Colonic mucosa (tissue), 4 donors: ENCODE measurements at places on chromosomes 12 and 14. TPM values are rescaled to one million over a fixed set of nuclear protein-coding genes. Genes with fewer than 3 reads are reported as not detected.
A peak's percentile ranks its signal among the peaks of the same experiment; 100 is the strongest.

Gene KRT80
- total RNA-seq = 4.9 TPM

Gene DNAJC22
- total RNA-seq = 34.2 TPM

Gene OTUB2
- total RNA-seq = 2.2 TPM

Gene NKX2-1
- 0.32 TPM for total RNA-seq

Gene NPAS3
- 1.6 TPM for total RNA-seq

Gene GPR135
- 0.61 TPM for total RNA-seq

Gene ZNF385A
- total RNA-seq = 3.8 TPM

DNA sequence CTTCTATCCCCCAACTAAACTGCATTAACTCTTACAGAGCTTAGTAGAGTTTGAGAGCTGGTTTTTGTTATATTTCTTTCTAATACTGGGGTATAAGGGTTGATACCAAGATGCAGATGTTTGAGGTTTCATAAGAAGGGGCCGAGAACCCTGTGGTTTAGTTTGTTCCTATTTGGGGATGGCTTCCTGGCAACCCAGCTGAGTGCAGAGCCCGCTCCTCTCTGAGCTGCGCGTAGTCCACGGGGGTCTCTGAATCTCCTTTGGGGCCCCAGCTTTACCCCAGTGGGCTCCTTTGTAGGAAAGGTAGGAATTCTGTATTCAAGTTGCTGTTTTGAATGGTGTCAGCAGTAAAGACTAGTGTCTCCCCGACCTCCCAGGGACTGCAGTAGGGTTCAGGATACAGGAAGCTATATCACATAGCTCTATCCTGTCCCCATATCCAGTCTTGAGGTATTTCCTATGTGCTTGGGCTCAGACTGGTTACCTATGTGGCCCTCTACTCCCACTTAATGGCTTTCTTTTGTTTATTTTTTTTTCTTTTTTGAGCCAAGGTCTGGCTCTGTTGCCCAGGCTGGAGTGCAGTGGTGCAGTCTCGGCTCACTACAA lies 25.4 kb downstream of the PLXNC1 start:
- DNase-seq = no peak

- DNase-seq = no peak
These were observed 168.5 kb downstream of the PPM1H start for GRCh38 chr12:62766496-62766895.

DNA sequence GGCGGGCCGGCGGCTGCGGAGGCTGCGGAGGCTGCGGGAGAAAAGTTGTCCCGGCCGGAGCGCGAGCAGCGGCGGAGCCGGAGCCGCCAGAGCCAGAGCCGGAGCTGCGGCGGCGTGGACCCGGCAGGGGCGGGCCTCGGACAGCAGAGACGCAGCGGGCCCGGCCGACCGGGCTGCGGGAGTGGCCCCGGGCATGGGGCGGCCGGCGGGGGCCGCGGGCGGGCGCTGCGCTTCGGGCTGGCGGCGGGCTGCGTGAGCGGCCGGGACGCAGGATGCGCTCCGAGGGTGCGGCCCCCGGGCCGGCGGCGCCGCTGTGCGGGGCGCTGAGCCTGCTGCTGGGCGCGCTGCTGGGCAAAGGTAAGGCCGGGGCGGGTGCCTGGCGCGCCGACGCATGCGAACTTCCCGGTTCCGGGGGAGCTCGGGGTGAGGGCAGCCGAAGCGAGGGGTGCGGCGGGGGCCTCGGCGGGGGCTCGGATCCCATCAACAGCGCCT lies at the start of gene TMEM132C:
TSS of gene TMEM132C (plus strand) at position 40 of the 492 bp plus-strand sequence. CDS start at position 273, 233 bp downstream.
- no peak for DNase-seq

- no peak for DNase-seq
These were observed 1.8 kb downstream of the PARP11 start for GRCh38 chr12:3871356-3871755.

GRCh38 chr12:60123557-60123956 lies 527.7 kb downstream of the SLC16A7 start:
- no peak for DNase-seq

DNA sequence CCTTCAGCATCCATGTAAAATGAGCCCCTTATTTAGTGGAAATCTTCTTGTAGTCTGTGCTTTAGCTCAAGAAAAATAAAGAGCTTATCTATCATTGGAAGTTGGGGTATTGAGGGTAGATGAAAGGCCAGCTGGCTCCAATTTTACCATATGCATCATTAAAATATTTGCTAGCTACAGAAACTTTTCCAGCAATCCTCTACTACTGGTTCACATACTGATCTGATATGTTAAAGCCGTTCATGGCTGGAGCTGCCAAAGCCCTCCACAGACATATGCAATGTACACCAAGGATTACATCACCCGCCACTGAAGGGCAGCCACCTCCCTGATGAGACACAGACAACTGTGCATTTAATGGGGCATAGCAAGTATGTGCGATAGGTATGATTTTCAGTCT lies 1205.3 kb downstream of the GALC start:
- no peak for DNase-seq

DNA sequence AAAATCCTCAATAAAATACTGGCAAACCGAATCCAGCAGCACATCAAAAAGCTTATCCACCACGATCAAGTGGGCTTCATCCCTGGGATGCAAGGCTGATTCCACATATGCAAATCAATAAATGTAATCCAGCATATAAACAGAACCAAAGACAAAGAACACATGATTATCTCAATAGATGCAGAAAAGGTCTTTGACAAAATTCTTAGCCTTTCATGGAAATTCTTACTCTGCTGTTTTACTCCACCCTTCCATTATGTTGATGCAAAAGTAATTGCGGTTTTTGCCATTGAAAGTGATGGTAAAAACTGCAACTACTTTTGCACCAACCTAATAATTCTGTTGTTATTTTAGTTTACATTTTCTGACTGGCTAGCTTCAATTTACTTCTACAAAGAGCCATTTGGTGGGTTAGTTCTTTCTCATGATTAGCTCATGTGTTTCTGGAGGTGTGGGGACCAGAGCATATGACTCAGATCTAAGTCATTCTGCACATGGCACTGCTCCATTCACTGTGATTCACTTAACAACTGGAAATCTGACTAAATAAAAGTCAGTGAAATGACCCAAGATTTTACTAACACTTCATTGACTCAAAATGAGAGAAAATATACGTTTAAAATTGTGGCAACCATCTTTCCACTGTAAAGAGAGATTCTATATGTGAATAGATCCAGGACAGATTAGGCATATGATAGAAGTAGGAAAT lies 99.9 kb downstream of the TMTC3 start:
- no peak for DNase-seq

DNA sequence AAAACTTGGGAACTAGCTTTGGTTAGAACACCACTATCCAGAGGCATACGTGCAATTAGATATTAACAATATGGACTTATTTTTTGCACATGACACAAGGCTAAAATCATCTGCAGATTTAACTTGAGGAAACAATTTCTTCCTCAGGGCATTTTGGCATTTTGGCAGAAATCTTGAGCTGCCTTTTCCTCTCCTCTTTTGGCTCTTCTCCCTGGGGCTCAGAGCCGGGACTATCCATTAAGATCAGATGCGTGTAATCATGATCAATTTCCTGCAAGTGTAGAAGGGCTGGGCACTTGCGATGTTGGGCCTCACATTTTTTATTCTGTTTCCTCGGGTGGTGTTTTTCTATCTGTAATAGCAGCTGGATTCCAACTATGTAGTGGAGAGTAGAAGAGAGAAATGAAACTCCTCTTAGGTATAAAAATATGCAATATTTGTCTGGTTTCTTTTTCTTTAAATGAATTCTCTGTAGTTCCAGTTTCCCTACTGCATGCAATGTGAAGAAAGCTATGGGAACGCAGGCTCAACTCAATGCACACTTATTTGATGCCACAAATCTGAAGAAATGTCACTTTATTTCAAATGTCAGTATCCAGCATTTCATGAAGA lies 1010.8 kb downstream of the FLRT2 start:
- DNase-seq = no peak

GRCh38 chr12:53453953-53454640 lies 2.2 kb downstream of the PCBP2 start:
- DNase-seq = no peak

DNA sequence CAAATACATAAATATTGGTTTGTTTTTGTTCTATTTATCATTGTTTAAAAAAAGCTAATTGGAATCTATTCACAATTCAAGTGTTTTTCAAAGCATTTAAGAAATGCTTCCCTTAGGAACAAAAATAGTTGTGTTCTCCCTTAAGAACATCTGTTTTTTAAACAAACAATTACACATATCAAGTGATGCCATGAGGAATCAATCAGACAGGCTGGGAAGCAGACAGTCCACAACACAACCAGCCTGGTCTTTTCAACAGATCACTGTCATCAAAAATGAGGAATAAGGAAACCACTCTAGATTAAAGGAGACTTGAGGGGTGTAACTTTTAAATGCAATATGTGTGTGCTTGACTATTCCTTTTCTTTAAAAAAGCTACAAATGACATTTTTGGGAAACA lies 25.5 kb downstream of the GALC start:
- no peak for DNase-seq

DNA sequence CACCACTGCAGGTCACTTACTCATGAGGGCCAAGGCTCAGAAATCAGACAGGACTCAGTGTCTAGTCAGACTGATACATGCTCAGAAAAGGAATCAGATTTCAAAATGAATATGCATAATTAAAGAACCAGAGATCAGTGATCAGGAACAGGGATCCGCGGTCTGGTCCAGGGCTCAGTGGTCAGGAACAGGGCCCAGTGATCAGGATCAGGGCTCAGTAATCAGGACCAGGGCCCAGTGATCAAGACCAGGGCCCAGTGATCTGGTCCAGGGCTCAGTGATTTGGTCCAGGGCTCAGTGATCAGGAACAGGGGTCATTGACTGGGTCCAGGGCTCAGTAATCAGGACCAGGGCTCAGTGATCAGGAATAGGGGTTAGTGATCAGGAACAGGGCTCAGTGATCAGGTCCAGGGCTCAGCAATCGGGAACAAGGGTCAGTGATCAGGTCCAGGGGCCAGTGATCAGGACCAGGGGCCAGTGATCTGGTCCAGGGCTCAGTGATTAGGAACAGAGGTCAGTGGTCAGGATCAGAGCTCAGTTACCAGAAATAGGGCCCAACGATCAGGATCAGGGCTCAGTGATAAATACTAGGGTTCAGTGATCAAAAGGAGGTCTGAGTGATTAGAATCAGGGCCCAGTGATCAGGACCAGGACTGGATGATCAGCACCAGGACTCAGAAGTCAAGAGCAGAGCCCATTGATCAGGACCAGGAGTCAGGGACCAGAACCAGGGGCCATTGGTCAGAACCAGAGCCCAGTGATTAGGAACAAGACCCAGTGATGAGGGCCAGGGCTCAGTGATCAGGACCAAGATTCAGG lies 175.3 kb downstream of the TMEM121 start:
- no peak for DNase-seq

DNA sequence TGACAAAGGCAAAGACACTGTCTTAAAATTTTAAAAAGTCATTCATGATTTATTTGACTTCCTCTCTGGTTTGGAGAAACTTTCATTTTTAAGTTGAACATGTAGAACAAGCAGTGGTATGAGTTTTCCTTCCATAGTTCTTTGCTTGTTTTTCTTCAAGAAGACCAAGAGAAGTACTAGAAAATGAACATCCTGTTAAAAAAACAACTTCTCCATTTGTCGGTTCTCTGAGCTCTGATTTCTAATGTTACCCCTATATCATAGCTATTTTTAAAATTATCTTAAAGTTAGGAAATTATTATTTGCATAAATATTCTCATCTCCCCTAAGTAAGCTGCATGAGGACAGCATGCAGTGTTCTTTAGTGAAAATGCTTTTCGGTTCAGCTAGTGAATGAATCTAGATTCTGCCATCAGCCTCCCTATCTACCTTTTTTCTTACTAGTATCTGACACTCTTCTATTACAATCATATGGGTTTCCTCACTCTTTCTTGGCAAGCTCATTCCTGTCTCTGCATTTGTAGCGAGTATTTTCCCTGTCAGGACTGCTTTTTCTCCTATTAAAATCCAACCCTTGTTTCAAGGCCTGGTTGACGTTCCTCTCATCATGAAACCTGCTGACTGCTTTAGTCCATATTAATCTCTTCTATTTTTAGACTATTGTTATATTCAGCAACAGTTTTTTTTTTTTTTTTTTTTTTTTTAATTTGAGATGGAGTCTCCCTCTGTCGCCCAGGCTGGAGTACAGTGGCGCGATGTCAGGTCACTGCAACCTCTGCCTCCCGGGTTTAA lies 15.8 kb downstream of the DIP2B start:
- DNase-seq = no peak

GRCh38 chr14:50560931-50561285 lies 963 bp downstream of the ATL1 start:
- DNase-seq = peak; percentile 82

GRCh38 chr12:1906579-1906978 lies 11.9 kb downstream of the CACNA2D4 start:
- peak; percentile 7 for DNase-seq

DNA sequence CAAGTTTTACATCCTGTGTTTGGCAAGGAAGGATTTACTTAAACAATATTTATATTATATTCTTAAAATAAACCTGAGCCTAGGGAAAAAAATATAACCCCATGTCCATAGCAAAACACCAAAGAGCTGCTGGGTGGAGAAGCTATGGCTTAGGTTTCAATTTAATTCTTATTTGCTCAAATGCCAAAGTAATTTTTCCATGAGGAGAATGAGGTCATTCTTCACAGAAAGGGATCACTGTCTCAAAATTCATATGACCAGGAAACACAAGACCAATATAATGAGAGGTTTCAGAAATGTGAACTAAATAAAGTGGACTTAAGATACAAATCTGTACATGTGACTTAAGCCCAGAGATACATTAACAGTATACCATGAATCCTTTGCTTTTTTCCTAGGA lies 195.0 kb downstream of the PHLDA1 start:
- DNase-seq = no peak

- peak; percentile 47 for DNase-seq
These were observed 56.4 kb downstream of the VCPKMT start for GRCh38 chr14:50059763-50060616.

- DNase-seq = no peak
These were observed 61.2 kb downstream of the DCAF5 start for GRCh38 chr14:69091695-69092094.

GRCh38 chr12:111597831-111598636 lies 1.1 kb downstream of the ATXN2 start:
- peak; percentile 69 for DNase-seq

GRCh38 chr12:823028-823698 lies 70.8 kb downstream of the WNK1 start:
- DNase-seq = no peak

- DNase-seq = no peak
These were observed 3.1 kb downstream of the FKBP4 start for GRCh38 chr12:2797721-2798418.

- peak; percentile 73 for DNase-seq
These were observed 39.8 kb downstream of the ELK3 start for GRCh38 chr12:96233939-96234461.

GRCh38 chr12:131909081-131909751 lies 14.8 kb downstream of the ULK1 start:
- DNase-seq = no peak
